ENCODE measurements at places on chromosomes 1 and 21.
A peak's percentile ranks its signal among the peaks of the same experiment; 100 is the strongest.

- DNase-seq, result no peak
Measured at GRCh38 chr21:36171741-36172331, 15.2 kb downstream of the DOP1B start.

- DNase-seq, result no peak
Measured at GRCh38 chr1:3954170-3955169, 54.4 kb upstream of the C1orf174 start.

DNA sequence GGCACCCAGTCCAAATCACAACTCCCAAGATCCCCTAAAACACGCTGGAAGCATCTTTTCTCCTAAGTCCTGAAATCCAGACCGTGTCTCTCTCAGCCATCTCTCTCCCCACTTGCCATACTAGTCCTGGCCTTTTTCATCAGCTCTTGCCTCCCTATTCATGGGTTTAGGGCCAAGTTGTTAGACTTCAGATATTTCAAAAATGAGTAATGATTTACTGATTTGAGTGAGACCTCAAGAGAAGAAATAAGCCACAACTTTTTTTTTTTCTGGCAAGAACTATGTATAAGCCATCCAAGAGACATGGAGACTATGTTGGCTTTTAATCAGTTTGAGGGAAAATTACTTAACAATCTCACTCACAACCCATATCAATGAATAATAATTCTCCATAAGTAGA lies 62.5 kb downstream of the TBX15 start:
- DNase-seq, result peak; percentile 41

DNA sequence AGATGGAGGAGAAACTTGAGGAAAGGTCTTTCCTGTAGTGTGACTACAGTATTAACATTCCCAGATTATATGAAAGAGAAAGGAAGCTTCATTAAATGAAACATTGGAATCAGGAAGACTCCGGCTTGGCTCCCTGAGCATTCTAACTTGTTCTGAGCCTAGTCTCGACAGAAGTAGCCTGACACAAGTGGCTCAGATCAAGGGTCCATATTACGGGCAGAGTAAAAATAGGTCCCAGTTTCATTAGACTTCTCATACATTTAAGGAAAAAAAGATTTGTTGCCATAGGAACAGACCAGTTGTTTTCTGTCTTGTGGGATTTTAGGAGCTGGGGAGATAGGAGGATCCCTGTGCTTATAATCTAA lies 12.8 kb downstream of the SMAP2 start:
- DNase-seq, result no peak

DNA sequence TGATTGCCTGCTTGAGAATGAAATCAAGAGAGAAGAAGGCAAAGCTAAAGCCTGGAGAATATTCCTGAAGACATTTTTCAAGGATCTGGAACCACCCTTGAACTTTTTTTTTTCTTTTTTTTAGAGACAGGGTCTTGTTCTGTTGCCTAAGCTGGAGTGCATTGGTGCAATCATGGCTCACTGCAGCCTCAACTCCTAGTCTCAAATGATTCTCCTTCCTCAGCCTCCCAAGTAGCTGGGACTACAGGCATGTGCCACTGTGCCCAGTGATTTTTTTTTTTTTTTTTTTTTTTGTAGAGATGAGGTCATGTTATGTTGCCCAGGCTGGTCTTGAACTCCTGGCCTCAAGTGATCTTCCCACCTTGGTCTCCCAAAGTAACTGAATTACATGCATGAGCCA lies 22.2 kb upstream of the IRF2BP2 start:
- no peak for DNase-seq

- DNase-seq, result no peak
Measured at GRCh38 chr1:53869454-53870117, 20.0 kb downstream of the YIPF1 start.

DNA sequence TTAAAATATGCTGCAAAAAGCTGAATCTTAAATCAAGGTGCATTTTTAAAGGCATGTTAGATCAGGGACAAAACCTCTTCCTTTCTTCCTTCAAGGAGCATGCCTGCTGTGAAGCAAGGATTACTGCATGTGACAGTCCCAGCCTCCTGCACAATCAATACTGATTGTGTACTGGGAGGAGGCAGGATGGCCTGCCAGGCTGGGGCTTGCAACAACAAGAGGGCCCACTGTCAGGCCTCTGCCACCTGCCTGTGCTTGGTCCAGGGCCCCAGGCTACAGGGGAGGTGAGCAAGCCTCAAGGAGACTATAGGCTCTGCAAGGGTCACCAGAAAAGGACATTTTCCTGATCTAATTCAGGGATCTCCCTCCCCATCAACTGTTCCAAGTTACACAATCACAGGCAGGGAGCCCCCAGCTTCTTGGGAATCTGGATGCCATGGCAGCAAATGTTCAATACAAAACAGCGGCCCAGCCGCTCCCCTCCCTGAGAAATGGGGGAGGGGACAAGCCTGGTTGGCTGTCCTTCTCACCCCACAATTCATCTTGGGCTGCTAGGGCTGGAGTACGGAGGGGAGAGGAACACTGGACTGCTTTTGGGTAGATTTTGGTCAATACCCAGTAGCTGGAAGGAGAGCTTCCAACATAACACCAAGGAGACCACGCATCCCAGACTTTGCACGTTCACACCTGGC lies 76.7 kb downstream of the SSBP3 start:
- DNase-seq, result no peak

DNA sequence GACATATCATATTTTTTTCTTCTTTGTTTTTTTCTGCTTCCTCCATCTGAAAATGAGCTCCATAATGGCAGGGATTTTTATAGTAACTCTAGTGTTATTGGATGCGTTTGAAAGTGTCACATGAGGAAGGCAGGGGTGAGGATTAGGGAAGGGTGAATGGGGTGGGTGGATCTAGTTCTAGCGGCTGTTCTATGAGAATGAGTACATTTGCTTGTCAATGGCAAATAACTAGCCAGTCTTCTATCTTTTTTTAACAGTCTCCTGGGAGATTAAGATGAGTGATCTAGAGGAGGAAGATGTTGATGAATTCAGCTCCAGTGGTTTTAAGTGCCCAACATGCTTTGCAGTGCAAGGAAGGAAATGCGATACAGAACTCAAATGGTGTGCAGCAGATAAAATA lies 5.8 kb downstream of the OR14I1 start:
- DNase-seq, result no peak

DNA sequence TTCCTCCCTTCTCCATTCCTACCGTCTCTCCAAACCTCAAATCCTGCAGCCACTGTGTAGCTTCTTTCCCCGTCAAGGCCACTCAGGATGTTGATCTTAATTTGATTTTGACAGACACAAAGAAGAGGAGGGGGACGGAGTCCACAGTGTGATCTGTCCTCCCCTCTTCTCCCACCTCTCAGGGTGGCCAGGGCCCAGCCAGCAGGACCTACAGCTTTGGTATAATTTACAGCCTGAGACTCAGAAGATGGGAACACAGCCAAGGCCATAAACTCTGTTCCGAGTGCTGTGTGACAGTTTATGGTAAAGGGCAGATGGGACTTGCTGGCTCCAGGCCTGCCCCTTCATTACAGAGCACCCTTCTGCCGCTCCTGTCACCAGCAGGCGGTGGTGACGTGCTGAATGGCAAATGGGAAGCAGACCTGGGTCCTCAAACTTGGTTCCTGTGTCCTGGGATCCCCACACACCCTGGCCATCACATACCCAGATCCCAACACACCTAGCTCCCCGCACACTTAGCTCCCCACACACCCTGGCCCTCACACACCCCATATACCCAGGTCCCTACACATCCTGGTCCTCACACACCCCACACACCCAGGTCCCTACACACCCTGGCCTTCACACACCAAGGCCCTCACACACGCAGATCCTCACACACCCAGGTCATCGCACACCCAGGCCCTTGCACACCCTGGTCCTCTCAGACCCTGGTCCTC lies 71.6 kb downstream of the CD2 start:
- no peak for DNase-seq

GRCh38 chr1:152189657-152190442 lies 30.8 kb upstream of the RPTN start:
- peak; percentile 53 for DNase-seq

DNA sequence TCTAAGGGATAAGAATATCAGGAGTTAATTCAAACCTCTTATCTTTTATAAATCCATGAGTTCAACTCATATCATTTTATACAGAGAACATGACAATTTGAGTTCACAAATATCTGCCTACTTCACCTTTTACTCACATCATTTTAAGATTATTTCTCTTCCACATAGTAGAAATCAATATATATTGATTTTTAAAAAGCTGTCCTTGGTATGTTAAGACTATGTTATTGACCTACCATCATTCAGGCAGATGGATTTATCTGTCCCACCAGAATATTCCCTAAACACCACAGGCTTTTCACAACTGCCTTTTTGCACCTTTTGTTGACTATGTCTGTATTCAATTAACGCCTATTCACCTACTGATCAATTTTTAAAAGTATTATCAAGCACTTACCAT lies 13.5 kb downstream of the DRAM2 start:
- DNase-seq, result no peak

GRCh38 chr1:62494137-62494536 lies 57.3 kb downstream of the USP1 start:
- no peak for DNase-seq

DNA sequence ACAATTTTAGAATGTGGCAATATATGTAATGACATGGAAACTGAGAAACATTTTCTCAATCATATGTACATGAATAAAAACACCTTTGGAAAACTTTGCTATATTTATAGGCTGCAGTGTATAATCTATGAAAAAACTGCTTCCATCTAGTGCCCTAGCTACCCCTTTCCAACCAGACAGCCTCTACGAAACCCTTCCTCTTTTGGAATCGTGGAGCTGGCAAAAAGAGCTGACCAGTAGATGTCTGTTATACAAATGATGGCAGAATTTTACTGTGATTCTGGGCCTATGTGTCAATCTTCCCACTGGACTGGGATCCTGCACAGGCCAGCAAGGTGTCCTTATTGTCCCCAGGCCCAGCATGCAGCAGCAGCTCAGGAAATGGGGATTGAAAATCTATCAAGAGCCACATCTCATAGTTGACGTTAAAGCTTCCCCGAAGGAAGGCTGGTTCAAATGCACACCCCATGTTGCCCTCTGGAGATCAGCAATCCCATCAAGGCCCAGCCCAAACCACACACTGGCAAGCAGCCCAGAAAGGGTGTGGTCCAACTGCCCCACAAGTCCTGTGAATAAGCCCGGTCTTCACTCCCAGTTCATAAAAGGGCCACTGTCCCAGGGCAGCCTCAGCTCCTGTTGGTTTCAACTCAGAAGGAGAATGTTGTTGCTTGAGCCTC lies 8.8 kb upstream of the FAM20B start:
- DNase-seq, result peak; percentile 82

GRCh38 chr1:183982172-183982963 lies 55.2 kb downstream of the COLGALT2 start:
- DNase-seq, result no peak

- no peak for DNase-seq
Measured at GRCh38 chr1:22282364-22282995, 139.6 kb upstream of the WNT4 start.

DNA sequence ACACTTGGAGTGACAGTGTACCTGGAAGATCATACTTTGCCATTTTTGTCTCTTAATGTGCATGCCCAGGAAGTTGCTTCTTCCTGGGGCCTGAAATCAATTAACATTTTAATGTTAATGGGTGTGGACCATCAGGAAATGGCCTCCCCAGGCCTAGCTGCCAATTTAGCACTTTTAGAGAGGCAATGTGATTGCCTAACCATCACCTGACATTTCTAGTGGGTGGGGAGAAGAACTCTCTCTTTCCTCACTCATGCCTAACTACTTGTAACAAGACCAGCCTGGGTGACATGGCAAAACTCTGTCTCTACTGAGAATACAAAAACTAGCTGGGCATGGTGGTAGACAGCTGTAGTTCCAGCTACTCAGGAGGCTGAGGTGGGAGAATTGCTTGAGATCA lies 549.0 kb upstream of the RGS18 start:
- no peak for DNase-seq

- DNase-seq, result no peak
Measured at GRCh38 chr1:93411000-93411399, 36.9 kb upstream of the FNBP1L start.

GRCh38 chr1:11790880-11791715 lies 14.7 kb downstream of the MTHFR start:
- peak; percentile 66 for DNase-seq

DNA sequence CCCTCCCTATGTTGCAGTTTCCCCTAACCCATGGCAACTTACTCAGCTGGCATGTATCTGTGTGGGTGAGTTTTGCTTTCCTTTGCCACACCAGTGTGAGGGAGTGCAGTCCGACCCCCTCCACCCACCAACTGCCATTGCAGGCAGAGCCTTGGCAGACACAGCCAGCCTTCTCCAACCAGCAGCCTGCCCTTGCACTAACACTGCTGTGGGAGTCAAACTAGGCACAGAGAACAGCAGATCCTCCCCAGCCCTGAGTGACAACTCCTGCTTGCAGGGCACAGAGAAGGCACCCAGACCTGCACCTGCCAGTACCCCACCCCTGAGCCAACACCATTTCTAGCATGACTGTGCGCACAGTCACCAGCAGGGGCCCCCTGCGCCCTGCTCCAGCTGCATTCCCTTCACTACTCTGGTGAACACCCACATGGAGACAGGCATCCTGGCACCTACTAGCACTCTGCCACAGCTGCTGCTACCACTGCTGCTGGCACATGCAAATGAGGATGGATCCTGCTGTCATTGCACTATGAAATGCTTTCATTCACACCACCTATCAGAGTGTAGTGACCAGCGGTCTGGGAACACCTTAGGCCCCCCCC lies 98.4 kb downstream of the MAGI3 start:
- no peak for DNase-seq

GRCh38 chr21:31917108-31917507 lies 44.3 kb downstream of the HUNK start:
- no peak for DNase-seq

DNA sequence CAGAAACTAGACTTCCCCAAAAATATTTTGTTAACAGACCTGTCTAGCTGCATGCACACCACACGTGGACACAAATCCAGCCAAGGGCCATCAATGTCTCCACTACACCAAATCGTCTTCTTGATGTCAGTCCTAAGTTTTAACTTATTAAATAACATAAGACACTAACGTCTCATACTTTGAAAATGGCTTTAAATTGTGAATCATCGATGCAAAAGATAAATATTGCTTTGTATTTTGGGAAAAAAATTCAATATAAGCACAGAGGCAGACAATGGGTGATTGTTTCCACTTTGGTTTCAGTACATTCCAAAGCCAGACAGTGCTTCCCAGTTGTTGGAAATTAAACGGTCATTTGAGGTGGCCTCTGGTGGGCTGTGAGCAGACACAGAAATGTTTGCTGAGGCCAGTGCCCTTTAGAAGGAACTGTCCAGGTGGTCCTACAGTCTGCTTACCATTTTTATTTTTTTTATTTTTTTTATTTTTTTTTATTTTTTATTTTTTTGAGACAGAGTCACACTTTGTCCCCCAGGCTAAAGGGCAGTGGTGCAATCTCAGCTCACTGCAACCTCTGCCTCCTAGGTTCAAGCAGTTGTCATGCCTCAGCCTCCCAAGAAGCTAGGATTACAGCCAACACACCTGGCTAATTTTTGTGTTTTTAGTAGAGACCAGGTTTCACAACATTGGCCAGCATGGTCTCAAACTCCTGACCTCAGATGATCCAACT lies 1.8 kb upstream of the KIAA2013 start:
- DNase-seq, result no peak

All from fibroblast of skin of right biceps (primary cell).